HFFc6 (cell line): ENCODE measurements at places on chromosomes 5 and 9. TPM values are rescaled to one million over a fixed set of nuclear protein-coding genes. Genes with fewer than 3 reads are reported as not detected.

CDH12 gene
- not detected in 3 replicates for total RNA-seq

GABRP gene
- not detected in 3 replicates for total RNA-seq

F2RL1 gene
- 3.1 and 5.8 TPM in 2 replicates for total RNA-seq

EGFLAM gene
- total RNA-seq = 0.57 and 5.8 TPM in 2 replicates

PCDHGA3 gene
- total RNA-seq = 2.9 to 10.9 TPM (median 8.4 TPM) in 3 replicates

PCDHA1 gene
- 0.15 to 0.21 TPM (median 0.15 TPM) in 3 replicates for total RNA-seq

SLC46A2 gene
- not detected in 3 replicates for total RNA-seq

SLC27A6 gene
- 0.07 to 0.29 TPM (median 0.11 TPM) in 3 replicates for total RNA-seq

TAF11L9 gene
- not detected in 3 replicates for total RNA-seq

MARCOL gene
- not detected in 3 replicates for total RNA-seq
